ENCODE measurements at places on chromosomes 16 and 17. TPM values are rescaled to one million over a fixed set of nuclear protein-coding genes. Genes with fewer than 3 reads are reported as not detected.

The ARL5C gene
- not detected for total RNA-seq

The KRT33A gene
- not detected for total RNA-seq

The EPN3 gene
- total RNA-seq: not detected

The HOXB9 gene
- 3.3 TPM for total RNA-seq

The TEX19 gene
- 0.05 TPM for total RNA-seq

The WSCD1 gene
- total RNA-seq: 0.35 TPM

The HSF5 gene
- total RNA-seq: not detected

The SEPTIN1 gene
- total RNA-seq: not detected

The SCGB1C2 gene
- not detected for total RNA-seq

The TVP23C gene
- total RNA-seq: 5.7 TPM

The TACO1 gene
- total RNA-seq: 25.9 TPM

The MAP2K4 gene
- total RNA-seq: 28.2 TPM

The OR3A3 gene
- not detected for total RNA-seq

The SLC5A10 gene
- 0.11 TPM for total RNA-seq

The WIPF2 gene
- total RNA-seq: 5.7 TPM

The TTLL6 gene
- total RNA-seq: 2.1 TPM

The TNFRSF13B gene
- not detected for total RNA-seq

The MT4 gene
- not detected for total RNA-seq

The PRKCA gene
- 7.3 TPM for total RNA-seq

The CA7 gene
- not detected for total RNA-seq

The BCAR1 gene
- total RNA-seq: 16.5 TPM

The TAC4 gene
- not detected for total RNA-seq

The FAHD1 gene
- total RNA-seq: 75.3 TPM

The FOXN1 gene
- total RNA-seq: not detected

The NLGN2 gene
- 1.7 TPM for total RNA-seq

The COX6A2 gene
- not detected for total RNA-seq

The OTOP2 gene
- not detected for total RNA-seq

The ADAM11 gene
- total RNA-seq: 8.6 TPM
